ENCODE measurements at places on chromosomes 13 and 19.

- no peak for DNase-seq
Observed at GRCh38 chr19:15866636-15867035, 31.2 kb downstream of the CYP4F2 start.

- no peak for DNase-seq
Observed at GRCh38 chr13:28671126-28671792, 12.3 kb downstream of the POMP start.

GRCh38 chr19:33311326-33311682, 9.0 kb upstream of the CEBPA start:
- no peak for DNase-seq

GRCh38 chr19:41930926-41931592, 2.8 kb upstream of the ERFL start:
- no peak for DNase-seq

- DNase-seq = peak; percentile 54
Observed at GRCh38 chr19:53424968-53425597, 6.7 kb upstream of the ZNF761 start.
